Small intestine (tissue), 16 donors: ENCODE measurements at places on chromosomes 3 and 15.

DNA sequence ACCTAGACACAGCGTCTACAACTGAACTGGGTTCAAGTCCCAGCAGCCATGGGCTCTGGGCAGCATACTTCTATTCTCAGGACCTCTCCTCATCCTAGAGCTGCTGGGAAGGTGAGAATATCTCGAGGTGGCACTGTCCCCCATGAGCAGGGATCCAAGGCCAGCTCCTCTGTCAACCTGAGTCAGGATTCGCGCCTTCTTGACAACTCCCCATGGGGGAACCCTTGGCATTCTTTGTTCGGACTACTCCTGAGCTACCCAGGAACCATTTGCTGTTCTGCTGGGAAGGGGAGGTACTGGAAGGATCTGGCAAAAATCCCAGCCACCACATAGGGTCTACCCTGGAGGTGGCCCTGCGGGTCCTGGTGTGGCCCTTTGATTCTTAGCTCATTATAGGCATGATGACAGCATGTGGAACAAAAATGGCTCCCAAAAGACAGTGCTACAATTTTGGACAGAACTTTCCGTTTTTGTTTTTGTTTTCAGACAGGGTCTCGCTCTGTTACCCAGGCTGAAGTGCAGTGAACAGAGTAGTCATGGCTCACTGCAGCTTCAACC lies 22.3 kb downstream of the PLXNB1 start:
- no peak for DNase-seq

GRCh38 chr15:38520035-38520434 lies 44.6 kb downstream of the RASGRP1 start:
- no peak for DNase-seq

DNA sequence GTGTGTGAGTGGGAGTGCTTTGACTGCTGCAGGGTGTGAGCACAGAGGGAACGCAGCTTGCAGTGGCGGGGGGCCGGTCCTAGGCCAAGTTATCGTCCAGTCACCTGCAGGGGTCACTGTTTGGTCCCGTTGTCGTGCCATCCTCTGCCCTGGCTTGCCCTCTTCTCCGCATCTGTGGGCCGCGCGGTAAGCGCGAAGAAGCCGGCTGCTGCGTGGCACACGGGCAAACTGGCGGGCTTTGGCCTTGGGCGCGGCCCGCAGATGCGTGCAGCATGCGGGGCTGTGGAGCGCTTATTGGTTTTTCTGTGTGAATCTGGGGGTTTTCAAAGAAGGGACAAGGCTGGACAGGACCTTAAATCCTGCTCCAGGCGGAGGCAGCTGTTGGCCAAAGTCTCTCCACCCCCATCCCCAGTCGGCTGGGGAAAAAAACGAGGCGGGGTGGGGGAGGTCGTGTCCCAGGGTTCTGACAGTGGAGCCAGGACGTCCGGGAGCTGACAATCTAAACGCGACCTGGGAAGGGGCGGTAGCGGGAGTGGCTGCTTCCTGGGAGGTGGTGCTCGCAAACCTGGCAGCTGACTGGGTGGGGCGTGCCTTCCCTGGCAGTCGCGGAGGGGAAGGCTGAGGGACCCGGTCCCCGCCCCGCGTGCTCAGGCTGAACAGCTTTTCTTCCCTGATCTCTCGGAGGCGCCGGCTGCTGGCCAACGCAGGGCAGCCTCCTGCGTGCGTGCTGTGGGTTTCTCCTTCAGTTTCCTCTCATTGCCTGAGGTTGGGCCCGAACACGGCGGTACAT lies 39.7 kb upstream of the VEPH1 start:
- peak; percentile 10 for DNase-seq

- DNase-seq = no peak
These were observed 116.6 kb downstream of the NTRK3 start for GRCh38 chr15:88139936-88140335.

DNA sequence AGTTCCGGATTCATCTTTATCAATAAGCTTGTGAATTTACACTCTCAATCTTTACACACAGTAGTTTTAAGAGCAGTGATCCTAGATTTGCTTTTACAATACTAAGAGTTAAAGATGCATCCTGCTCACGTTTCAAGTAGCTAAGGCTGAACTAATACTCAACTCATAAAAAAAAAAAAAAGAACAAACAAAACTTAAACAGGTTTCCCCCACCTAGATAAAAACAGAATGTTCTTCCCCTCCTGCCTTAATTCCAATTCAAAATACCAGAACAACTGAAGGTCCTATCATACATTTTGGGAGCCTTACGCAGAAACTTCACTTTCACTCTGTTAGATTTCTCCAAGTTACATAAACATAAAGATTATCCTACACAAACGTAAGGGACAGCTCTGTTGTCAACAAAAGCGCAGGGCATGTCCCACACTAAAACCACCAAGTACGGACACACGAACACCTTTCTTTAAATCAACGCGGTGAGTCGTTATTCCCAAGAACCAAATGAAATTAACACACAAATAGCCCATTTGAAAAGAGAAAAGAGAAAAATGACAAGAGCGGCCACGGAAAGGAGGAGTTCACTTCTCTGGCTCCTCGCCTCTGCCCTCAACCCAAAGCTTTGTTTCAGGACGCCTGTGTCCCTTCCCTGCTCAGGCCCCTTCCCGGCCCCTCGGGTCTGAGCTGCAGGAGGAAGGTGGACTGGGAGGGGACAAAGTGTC lies 941 bp downstream of the CBLB start:
- no peak for DNase-seq

DNA sequence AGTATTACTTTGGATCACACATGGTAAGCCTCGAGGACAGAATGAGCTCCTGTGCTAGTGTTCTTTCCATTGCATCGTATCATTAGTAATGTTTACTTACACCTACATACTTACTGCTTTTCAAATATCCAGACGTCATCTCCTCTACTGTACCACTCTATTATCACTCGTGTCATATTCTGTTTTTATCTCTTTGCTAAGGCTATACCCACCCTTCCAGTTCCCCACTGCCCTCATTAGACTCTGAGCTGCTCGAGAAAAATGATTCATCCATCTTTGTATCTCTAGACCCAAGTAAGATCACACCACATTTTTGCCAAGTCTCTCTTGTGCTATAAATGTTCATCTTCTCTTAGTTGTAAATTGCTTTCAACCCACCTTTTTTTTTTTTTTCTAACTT lies 245.7 kb downstream of the TIGIT start:
- no peak for DNase-seq

DNA sequence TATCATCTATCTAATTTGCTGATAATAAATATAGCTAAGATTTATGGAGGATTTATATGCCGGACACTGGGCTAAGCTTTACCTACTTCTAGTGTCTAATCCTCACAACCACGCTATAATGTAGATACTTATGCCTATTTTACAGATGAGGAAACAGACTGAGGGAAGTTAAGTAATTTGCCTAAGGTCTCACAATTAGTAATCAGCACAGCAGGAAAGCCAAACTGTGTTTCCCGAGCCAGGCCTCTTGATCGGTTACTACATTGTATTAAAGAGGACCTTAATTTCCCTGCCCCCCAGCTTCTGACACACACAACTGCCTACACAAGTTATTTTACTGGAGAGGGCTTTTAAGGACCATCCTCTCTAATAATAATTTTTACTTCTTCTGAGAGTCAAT lies 40.9 kb downstream of the ONECUT1 start:
- DNase-seq = no peak

DNA sequence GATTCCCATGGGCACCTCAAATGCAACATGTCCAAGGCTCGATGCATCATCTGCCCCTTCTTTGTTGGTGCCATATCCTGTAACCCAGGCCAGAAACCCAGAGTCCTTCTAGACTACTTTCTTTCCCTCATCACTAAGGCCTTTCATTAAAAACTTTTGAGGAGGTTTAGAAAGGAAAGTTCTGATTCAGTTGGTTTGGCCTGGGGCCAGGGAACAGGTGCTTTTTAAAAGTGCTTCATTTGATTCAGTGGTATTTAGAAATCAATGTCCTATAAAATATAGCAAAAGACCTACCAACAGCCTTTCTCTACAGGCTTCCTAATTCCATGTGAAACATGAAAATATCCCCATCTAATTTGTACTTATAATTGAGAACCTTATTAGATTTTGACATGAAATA lies 341.9 kb upstream of the RORA start:
- no peak for DNase-seq

DNA sequence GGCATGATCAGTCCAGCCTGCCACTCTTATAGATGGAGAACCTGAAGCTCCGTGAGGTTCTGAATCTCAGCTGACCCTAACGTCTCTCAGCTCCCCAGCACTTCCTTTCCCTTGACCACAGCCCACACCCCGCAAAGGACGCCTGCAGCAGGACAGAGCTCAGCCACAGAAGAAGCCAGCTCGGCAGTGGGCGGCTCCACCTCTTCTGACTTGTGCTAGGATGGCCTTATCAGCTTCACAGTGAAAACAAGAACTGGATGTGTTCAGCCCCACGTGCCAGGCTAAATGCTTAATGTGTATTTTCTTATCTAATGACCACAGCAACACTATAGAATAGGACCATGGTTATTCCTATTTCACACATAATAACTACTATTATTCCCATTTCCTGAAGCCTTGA lies 127.6 kb downstream of the ARNT2 start:
- DNase-seq = no peak

DNA sequence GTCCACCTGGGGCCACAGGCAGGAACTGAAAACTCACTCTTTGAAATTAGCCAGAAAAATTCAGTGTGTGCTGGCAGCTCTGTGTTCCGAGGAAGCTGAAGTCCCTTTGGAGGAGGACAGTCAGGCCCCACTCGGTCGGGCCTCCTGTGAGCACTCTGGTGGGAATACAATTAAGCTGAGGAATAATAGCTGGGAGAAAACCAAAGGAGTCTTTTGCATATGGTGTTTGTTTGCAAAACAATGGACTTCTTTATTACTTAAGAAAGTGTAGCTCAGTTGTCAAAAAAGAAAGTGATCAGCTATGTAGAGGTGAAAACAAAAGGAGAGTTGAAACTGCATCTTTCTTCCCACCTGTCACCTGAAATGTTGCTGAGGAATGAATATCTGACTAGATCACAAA lies 202.5 kb downstream of the MEIS2 start:
- DNase-seq = no peak

- DNase-seq = no peak
These were observed 79.7 kb upstream of the SNRK start for GRCh38 chr3:43206632-43207031.

- no peak for DNase-seq
These were observed 49.9 kb upstream of the IL12A start for GRCh38 chr3:159938714-159939113.

- DNase-seq = no peak
These were observed 125.0 kb upstream of the MEF2A start for GRCh38 chr15:99440551-99441443.

DNA sequence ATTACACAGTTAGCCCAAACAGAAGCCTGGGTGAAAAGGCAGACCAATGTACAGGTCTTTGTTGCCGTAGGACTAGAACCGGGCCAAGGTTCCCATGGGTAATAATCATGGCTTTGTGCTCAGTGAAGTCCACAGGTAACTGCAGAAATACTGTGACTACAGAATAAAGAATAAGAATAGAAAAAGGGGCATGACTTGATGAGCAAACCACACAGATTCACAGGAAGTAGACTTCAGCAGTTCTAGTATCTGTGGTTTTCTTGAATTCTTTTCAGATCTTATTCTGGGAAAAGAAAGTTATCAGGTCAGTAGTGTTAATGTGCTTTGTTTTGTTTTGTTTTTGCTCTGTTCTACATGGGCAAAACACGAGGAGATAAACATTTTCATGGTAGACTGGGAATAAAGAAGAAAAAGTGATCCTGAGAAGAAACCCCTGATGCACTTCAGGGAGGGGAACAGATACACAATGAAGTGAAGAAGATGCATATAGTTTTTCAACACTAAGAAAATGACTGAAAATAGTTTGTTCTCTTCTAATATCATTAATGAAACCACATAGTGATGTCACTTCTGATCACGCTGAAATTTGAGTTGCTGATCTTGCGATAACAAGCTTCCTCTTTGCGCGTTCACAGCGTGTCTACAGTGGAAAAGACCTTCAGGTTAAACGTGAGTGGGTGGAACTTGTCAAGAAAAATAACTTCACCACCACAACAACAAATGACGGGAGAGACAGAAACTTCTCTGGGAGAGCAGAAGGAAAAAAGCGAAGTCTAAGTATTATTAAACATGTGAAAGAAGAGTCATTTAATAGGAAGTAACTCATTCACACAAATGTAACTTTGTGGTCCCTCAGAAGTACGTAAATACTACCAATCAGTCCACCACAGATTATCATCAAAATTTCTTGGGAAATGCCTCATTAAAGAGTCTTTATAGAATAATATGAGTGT lies 315.8 kb upstream of the SATB1 start:
- peak; percentile 62 for DNase-seq

DNA sequence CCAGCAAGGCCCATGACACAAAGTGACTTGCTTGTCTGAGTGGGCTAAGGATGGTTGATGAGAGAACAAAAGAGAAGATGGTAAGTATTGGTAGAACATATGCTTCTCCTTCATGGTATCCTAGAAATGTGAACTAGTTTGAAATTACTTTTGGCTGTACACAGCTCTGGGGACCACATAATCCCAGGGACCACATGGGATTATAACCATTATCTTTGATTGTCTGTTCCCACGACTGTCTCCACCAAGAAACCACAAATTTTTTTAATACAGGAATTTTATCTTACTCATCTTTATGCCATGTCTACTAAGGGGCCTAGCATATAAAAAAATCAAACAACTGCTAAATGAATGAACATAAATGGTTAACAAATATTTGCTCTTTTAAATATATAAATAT lies 155.3 kb upstream of the PRICKLE2 start:
- DNase-seq = no peak

DNA sequence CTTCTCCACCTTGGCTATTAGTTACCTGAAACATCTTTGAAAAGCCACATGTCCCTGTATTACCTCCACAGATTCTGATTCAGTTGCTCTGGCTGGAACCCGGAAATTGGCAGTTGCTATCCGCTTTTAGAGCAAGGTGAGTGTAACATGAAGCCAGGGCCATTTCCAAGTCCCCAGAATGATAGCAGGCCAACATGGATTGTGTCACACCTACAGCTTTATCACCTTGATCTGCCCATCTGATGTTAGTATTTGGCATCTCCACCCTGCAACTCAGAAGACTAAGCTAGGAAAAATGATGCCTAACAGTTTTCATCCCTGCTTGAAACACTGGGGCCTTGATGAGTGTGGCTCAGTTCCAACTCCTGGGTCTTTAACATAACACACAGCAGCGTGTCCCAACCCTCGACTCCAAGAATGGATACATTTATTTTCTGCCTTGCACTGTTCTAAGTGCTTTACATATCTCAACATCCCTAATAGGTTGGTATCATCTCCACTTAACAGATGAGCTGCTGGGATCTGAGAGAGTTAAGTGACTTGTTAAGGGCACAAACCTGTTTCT lies 21.3 kb upstream of the NUDT16 start:
- no peak for DNase-seq
